Articular chondrocyte of knee joint (primary cell): ENCODE measurements at places on chromosomes 2 and 18. TPM values are rescaled to one million over a fixed set of nuclear protein-coding genes. Genes with fewer than 3 reads are reported as not detected.

Gene NDUFAF7
- 14.3 and 16.3 TPM in 2 replicates for total RNA-seq

Gene NOSTRIN
- total RNA-seq, result 1.4 and 1.5 TPM in 2 replicates

Gene CLHC1
- 11.1 and 22.1 TPM in 2 replicates for total RNA-seq

Gene POU3F3
- total RNA-seq, result not detected in 2 replicates

Gene GLS
- 513 and 659 TPM in 2 replicates for total RNA-seq

Gene TMEM163
- total RNA-seq, result not detected in 2 replicates

Gene C2orf78
- not detected in 2 replicates for total RNA-seq

Gene CCDC150
- 4.3 and 5.4 TPM in 2 replicates for total RNA-seq

Gene SNORC
- total RNA-seq, result 0.65 and 1.2 TPM in 2 replicates

Gene NEMP2
- 8.5 and 10.6 TPM in 2 replicates for total RNA-seq

Gene SLC23A3
- 1.8 and 2.2 TPM in 2 replicates for total RNA-seq

Gene GPD2
- total RNA-seq, result 96.6 and 110 TPM in 2 replicates

Gene AP1S3
- total RNA-seq, result 61.7 and 97.0 TPM in 2 replicates

Gene EXOC6B
- total RNA-seq, result 31.8 and 37.6 TPM in 2 replicates

Gene PLA2R1
- 30.1 and 35.5 TPM in 2 replicates for total RNA-seq

Gene C2orf15
- 0.11 and 0.13 TPM in 2 replicates for total RNA-seq

Gene GALM
- total RNA-seq, result 23.5 and 24.4 TPM in 2 replicates

Gene IL1B
- total RNA-seq, result 0.11 TPM in 1 of 2 replicates, not detected in the other

Gene FER1L5
- 0.54 and 0.91 TPM in 2 replicates for total RNA-seq

Gene PLGLB2
- total RNA-seq, result 2.6 TPM in 2 replicates

Gene CREG2
- under 0.01 and 0.22 TPM in 2 replicates for total RNA-seq

Gene AGXT
- total RNA-seq, result not detected in 2 replicates

Gene SCN2A
- total RNA-seq, result 1.0 and 3.6 TPM in 2 replicates

Gene CD207
- total RNA-seq, result not detected in 2 replicates

Gene TXNDC9
- 81.9 and 94.6 TPM in 2 replicates for total RNA-seq

Gene TFCP2L1
- under 0.01 and 0.13 TPM in 2 replicates for total RNA-seq

Gene CKAP2L
- total RNA-seq, result 7.1 and 13.5 TPM in 2 replicates

Gene ZNF385B
- 13.5 and 19.7 TPM in 2 replicates for total RNA-seq

Gene KHK
- 0.26 and 0.65 TPM in 2 replicates for total RNA-seq

Gene SPATA3
- total RNA-seq, result not detected in 2 replicates

Gene LGALSL
- total RNA-seq, result 8.3 and 9.8 TPM in 2 replicates

Gene SH3RF3
- total RNA-seq, result 8.2 and 10.8 TPM in 2 replicates

Gene ICA1L
- 11.5 and 12.5 TPM in 2 replicates for total RNA-seq

Gene LAMA1
- 11.0 and 13.1 TPM in 2 replicates for total RNA-seq
